ENCODE measurements at places on chromosomes 1 and 21.

- DNase-seq = no peak
These were observed 9.2 kb upstream of the VPS26C start for GRCh38 chr21:37276377-37276776.

DNA sequence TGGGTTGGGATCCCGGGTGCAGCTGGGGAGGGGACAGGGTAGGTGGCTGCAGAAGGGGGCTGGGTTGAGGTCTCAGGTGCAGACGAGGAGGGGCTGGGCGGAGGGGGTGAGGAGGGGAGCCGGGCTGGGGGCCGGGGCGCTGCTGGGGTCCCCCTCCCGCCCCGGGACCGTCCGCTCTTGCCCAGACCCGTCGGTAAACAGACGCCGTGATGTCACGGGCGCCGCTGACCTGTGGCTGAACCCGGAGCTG lies 22.3 kb downstream of the DHRS3 start:
- DNase-seq = no peak

- no peak for DNase-seq
These were observed 96.1 kb upstream of the KCNA3 start for GRCh38 chr1:110770832-110771231.

DNA sequence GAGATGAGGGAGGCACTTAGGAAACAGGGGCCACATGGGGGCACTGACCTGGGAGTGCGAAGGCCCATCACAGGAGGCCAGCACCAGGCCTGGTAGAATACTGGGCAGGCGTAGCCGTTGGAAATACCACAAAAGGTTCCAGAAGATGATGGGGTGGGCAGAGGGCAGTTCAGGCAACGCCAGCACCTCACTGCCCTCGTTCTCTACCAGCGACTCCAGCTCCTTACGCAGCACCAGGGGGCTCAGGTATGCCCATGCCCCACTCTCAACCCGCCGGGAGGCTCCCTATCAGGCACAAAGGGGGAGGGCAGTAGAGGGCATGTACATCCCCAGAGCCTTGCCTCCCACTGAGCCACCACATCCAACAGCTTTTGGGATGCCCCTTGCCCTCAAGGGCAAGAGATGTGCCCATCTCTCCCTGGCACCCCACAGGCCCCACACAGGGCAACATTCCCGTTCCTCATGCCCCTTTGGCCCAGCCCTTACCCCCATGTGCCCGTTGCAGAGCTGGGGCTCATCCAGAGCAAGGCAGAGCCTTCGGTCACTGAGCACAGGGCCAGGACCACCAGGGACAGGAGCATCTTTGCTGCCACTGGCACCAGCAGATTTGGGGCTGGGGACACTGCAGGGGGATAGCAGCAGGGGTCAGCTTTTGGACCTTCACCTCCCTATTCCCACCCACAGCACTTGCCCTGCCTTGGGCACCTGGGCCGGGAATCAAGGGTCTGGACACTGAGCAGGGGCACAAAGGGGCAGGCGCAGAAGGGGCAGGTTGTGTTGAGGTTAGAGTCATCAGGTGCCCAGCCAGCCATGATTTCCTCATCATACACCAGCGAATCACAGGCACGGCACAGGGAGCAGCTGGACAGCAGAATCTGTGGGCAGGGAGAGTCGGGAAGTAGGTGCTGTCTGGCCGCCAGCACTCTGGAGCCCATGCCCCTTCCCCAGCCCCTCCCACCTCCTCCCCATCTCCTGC lies 9.7 kb upstream of the GATAD2B start:
- DNase-seq = no peak

DNA sequence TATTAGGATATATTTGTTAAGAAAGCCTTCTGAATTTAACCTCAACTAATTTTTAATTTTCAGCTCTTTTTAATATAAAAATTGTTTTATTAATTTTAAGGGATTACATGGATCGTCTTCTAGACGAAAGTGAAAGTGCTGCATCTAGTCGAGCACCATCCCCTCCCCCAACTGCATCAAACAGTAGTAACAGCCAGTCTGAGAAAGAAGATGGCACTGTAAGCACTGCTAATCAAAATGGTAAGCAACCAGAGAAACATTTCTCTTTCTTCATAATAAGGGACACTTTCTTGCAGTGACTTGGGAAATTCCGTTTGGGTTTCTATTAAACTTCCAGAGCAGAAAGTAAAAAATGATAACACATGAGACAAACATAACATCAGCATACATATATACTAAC lies 56.9 kb downstream of the MIER1 start:
- no peak for DNase-seq

- no peak for DNase-seq
These were observed 163.8 kb downstream of the SMYD3 start for GRCh38 chr1:246343251-246343650.

DNA sequence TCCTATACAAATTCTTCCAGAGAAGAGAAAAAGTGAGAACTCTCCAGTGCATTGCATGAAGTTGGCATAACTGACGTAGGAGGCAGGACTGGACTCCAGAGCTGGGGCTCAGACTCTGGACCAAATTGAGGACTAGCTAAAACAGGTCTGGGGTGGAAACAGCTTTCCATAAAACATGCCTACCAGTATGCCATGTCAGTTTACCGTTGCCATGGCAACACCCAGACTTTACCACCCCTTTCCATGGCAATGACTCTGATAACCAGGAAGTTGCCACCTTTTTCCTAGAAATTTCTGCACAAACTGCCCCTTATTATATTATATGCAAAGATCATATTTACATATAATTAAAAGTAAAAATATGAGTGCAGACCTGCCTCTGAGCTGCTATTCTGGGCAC lies 8.9 kb upstream of the ZBTB8B start:
- no peak for DNase-seq

DNA sequence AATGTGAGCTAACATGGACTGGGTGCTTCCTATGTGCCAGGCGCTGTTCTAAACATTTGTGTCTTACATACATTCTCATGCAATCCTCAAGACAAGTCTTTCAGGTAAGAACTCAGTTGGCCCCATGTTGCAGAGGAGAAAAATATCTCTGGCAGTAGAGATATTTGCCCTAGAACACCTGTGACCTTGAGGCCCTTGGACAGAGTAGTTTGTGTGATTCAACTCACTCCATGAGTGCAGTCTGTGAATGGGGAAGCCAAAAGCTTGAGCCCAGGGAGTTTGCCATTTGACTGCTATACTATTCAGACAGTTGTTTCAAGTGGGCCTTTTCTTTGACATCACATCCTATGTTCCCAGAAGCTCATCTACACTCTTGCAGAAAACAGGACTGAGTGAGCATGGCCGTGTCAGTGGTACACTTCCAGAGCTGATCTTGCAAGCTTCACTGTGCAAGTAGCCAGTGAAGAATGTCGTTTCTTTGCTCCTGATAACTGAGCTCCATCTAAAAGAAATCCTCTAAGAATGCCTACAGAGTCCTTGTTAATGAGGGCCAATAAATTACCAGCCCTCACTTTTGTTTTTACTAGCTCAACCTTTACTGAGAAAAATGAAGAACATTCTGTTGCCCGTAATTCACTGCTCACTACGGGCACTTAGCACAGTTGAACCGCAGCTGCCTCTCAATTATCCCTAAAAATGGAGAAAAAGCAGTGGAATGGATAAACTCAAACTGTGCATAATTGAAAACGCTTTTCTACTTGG lies 98.7 kb upstream of the C8B start:
- no peak for DNase-seq

DNA sequence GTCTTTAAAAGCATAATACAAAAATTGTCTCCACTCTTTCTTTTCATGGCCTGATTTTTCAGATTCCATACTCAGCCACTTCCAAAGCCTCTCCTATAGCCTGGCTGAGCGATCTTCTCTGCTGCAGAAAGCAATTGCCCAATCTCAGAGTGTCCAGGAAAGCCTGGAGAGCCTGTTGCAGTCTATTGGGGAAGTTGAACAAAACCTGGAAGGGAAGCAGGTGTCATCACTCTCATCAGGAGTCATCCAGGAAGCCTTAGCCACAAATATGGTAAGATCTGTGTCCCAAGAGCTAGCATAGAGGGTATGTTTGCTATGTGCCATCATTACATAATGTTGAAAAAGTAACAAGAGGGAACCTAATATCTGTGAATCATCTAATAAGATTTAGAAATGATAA lies 130.7 kb upstream of the BMP8A start:
- DNase-seq = no peak

DNA sequence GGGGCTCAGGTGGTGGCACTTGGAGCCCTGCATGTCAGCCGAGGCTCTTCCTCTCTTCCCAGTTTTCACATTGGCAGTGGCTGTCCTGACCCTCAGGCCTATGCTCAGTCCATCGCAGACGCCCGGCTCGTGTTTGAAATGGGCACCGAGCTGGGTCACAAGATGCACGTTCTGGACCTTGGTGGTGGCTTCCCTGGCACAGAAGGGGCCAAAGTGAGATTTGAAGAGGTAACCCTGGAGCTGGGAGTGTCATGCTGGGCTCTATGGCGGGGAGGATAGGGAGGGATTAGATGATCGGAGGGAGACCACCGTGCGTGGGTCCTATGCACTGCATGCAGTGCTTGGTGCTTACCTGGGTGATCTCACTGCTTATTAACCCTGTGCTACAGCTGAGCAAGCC lies 13.5 kb downstream of the AZIN2 start:
- no peak for DNase-seq

- DNase-seq = no peak
These were observed 12.4 kb upstream of the ZNF691 start for GRCh38 chr1:42833981-42834380.

GRCh38 chr1:31744165-31744888 lies 19.8 kb downstream of the ADGRB2 start:
- DNase-seq = no peak

DNA sequence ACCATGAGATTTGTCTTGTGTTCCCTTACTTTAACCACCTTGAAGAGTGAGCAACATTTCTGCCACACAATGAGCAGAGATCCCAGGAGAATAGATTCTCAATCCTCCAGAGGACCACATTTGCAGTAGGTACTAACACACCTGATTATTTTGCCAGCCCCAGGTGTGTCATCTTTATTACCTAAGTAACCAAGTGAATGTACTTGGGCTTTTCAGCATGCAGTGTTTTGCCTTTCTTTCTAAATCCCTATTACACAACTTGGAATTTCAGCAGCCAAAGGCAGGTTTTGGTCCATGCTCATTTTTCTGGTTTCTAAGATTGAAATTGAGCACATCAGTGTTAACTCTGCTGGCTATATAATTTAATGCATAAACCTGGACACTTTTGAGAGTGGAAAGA lies 43.2 kb upstream of the ST6GALNAC5 start:
- DNase-seq = no peak
